Activated CD8-positive, alpha-beta memory T cell treated with anti-CD3 and anti-CD28 coated beads for 48 hours (primary cell): ENCODE measurements at places on chromosomes 5 and 9.

DNA sequence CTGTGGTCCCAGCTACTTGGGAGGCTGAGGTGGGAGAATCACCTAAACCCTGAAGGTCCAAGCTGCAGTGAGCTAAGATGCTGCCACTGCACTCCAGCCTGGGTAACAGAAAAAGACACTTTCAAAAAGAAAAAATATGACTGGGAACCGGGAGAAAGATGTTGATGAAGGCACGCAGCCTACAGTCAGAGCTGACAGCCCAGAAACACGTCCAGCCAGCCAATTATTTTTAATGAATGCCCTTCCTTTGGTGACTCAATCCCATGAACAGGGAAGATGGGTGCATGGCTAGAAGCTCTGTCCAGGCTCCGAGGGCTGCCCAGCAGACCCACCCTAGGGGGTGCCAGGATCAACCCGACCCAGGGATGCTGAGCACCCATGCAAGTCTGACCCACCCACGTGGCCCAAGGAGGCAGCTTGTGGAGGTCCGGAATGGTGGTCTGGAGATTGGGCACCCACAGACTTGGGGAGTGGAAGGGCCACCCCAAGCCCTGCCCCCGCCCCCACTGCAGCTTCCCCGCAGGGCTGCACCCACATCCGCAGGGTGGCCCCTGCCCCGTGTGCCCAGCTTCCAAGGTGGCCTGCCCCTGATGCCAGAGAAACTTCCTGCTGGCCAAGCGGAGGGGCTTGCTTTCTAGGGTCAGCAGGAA lies 51.0 kb downstream of the ADAMTS2 start:
- DNase-seq: no peak

GRCh38 chr9:123649909-123650308 lies 280.0 kb downstream of the DENND1A start:
- DNase-seq: no peak

- no peak for DNase-seq
Measured at GRCh38 chr5:95528565-95528964, 26.2 kb downstream of the SKIC3 start.

DNA sequence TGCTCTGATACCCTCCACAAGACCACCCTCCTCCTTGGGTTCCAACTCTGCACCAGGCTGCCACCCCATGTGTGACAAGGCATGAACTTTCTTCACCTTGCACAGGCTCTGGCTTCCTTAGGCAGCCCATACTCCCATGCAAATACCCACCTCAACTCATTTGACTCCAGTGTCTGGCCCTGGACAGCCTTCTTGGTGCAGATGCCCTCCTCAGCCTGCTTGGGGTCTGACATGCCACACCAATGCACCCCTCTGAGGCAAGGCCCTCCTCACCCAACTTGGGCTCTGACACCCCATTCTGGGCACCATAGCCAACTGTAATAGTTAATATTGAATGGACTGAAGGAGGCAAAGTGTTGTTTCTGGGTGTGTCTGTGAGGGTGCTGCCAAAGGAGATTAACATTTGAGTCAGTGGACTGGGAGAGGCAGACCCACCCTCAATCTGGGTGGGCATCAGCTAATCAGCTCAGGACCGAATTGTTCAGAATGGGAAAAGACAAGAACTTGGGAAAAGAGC lies 115.0 kb upstream of the EPB41L4A start:
- no peak for DNase-seq

DNA sequence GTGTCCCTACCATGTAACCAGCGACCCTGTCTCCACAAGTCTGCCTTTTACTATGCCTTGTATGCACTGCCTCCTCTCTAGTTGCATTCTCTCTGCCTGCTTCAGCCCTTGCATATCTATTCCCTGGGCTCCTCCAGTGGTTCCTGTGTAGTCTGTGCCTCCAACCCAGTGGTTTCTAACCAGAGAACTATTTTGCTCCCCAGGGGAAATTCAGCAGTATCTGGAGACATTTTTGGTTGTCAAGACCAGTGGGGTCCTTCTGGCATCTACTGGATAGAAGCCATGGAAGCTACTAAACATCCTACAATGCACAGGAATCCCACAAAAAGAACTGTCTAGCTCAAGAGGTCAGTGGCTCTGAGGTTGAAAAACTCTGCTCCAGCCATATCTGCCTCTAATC lies 224.1 kb upstream of the RASEF start:
- no peak for DNase-seq

DNA sequence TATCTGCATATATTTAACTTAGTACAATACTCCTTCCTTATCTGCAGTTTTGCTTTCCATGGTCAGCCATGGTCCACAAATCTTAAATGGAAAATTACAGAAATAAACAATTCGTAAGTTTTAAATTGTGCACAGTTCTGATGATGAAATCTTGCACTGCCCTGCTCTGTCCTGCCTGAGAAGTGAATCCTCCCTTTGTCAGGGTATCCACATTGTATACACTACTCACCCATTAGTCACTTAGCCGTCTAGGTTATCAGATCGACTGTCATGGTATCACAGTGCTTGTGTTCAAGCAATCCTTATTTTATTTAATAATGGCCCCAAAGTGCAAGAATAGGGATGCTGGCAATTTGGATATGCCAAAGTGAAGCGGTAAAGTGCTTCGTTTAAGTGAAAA lies 8.3 kb upstream of the YTHDC2 start:
- no peak for DNase-seq
